ENCODE measurements at places on chromosomes 2 and 18.

DNA sequence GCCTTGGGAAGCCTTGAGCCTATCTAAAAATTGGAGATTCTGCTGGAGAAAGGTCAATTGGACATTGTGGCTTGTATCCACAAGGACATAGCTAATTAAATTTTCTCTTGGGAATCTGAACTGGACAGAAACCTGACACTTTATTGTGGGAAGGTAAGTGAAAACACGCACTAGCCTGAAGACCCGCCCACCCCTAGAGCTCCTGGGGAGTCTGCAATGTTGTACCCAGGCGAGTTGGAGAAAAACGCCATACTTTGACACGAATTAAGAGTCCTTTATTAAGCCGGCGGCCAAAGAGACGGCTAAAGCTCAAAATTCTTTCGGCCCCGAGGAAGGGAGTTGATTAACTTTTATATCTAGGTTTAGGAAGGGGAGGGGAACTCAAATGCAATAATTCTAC lies 1.2 kb upstream of the ZNF892 start:
- no peak for DNase-seq

DNA sequence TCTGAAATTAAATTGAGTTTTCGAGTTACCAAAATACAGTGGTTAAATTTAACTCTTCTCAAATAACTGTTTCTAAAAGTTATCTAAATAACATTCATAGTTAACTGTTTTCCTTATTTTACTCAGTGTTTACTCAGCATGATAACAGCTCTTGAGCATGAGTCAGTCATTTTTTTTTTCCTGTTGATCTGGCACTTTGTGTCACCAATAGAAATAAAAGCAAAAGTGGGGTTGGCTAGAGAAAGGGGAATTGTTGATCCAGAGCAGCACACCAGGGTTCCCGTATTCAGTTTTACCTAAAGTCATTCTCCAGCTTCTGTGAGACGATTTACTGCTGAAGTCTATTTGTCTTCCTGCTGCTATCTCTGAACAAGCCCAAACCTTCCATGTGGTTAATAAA lies 851.6 kb downstream of the DCC start:
- DNase-seq: no peak

- no peak for DNase-seq
These were observed 66.8 kb downstream of the GRB14 start for GRCh38 chr2:164554487-164554886.

GRCh38 chr18:2981212-2981728 lies 31.7 kb downstream of the LPIN2 start:
- DNase-seq: no peak

DNA sequence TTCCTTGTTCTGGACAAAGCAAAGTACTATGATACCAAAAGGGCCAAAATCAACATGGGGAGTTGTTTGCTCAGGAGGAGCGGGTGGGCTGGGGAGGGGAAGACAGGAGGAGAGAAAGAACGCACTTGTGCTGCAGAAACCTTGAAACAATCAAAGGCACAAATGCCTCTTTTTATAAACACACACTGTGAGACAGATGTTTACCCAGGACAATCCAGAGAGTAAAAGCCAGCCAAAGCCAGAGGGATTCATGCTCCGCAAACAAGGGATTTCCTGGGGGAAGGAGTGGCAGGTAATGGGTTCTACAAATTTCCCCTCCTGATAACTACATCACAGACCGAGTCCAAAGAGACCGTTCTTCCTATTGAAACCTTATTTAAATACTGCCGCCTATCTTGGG lies 323.5 kb upstream of the SKOR2 start:
- DNase-seq: peak; percentile 73
